ENCODE measurements at places on chromosomes 2 and 18. TPM values are rescaled to one million over a fixed set of nuclear protein-coding genes. Genes with fewer than 3 reads are reported as not detected.

The TBC1D8 gene
- total RNA-seq: 15.8 TPM

DNA sequence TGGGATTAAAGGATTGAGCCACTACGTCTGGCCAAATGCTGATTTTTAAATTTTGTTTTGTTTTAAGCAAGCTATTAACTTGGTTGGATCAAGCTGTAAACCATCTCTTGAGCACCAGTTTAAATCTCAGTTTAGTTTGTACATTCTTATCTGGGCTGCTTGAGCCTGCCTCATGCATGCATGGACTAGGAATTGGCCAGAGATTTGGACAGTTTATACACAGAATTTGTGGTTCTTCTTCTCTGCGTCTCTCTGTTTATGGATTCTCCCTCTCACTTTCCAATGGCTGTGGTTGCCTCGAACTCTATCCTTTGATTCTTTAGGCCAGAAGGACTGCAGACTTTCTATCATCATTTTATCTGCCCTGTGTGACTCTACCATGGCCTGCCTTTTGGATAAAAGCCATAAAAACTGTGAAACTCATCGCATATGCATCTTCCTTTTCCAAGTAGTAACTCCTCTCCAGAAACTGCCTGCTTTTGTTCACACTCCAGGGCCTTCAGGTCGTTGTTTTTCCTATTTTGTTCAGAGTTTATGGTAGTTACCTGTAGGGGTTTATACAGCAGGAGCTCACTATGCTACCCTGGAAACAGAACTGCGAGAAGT lies 32.5 kb upstream of the PLB1 start:
- no peaks in the 10 kb centered on the region for H3K36me3 ChIP-seq
- no peak for DNase-seq
- H3K27ac ChIP-seq: no peak overlapping the region
- no peaks in the 10 kb centered on the region for H3K4me1 ChIP-seq

DNA sequence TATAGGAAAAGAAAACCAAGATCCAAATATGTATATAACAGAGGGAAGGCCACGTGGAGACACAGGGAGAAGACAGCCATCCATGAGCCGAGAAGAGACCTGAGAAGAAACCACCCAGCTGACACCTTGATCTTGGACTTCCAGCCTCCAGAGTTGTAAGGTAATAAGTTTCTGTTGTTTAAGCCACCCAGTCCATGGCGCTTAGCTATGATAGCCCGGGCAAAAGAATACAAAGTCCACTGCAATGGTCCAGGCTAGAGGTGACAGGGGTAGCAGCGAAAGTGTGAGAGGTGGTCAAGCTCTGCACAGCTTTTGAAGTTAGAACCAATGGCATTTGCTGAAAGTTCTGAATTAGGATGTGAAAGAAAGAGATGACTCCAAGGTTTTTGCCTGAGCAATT lies 2.8 kb downstream of the MYOM1 start:
- DNase-seq: no peak
- H3K27me3 ChIP-seq: no peaks in the 10 kb centered on the region
- H3K27ac ChIP-seq: no peak overlapping the region

- no peak overlapping the region for H3K27ac ChIP-seq
- peaks cover 2% of the 10 kb centered on the region for H3K4me1 ChIP-seq
- no peak overlapping the region for H3K4me3 ChIP-seq
- no peaks in the 10 kb centered on the region for H3K27me3 ChIP-seq
- no peak for DNase-seq
These were observed 3.5 kb upstream of the ADNP2 start for GRCh38 chr18:80105369-80106167.

DNA sequence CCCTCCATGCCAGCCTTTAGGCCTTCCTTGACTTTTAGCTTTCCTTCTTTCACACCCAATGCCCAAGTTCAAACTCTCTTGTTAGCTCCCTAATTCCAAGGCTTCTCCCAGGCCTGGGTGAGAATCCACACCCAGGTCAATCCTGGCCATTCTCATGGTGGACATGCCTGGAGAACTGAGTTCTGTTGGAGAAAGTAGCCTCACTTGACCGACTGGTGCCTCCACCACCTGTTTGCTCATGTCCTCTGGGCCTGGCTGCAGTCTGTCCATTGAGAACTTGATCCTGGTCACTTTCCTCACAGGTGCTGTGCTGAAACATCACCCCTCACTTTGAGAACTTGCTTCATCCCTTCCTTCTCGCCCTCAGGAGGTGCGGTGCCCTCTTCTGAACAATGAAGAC lies 189.1 kb upstream of the TWIST2 start:
- no peak overlapping the region for H3K27ac ChIP-seq
- H3K27me3 ChIP-seq: no peaks in the 10 kb centered on the region
- no peak for DNase-seq
- no peak overlapping the region for H3K4me3 ChIP-seq
- no peaks in the 10 kb centered on the region for H3K36me3 ChIP-seq

DNA sequence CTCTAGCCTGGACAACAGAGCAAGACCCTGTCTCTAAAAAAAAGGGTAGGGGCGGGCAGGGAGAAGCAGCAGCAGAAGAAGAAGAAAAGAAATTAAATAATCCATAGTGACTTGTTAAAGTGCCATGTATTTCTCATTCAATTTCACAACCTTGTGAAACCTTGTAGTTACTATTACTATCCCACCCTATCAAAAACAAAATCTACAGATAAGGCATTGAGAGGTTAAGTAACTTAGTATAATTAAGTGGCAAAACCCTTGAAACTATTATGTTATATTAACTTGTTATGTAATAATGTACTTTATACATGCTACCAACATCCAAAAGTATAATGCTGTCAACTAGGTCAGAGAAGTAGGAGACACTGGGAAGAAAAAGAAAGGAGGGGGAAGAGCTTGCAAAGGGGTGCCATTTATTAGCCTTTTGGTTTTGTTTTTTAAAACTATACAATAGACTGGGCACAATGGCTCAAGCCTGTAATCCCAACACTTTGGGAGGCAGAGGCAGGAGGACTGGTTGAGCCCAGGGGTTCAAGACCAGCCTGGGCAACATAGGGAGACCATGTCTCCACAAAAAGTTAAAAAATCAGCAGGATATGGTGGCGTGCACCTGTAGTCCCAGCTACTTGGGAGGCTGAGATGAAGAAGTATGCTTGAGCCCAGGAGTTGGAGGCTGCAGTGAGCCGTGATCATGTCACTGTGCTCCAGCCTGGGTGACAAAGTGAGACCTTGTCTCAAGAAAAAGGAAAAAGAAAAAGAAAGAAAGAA lies 11.3 kb downstream of the TLK1 start:
- H3K27ac ChIP-seq: no peak overlapping the region
- H3K4me1 ChIP-seq: peaks cover 7% of the 10 kb centered on the region
- H3K27me3 ChIP-seq: no peaks in the 10 kb centered on the region
- H3K4me3 ChIP-seq: no peak overlapping the region

All from ovary (tissue), 10 donors.